GM12878 (cell line): ENCODE measurements at places on chromosomes 11 and 22. TPM values are rescaled to one million over a fixed set of nuclear protein-coding genes. Genes with fewer than 3 reads are reported as not detected.
A peak's percentile ranks its signal among the peaks of the same experiment; 100 is the strongest.

GRIA4 gene
- total RNA-seq = not detected in 2 replicates

GAS2 gene
- 23.8 and 29.2 TPM in 2 replicates for total RNA-seq

MACROD1 gene
- total RNA-seq = 12.3 and 15.7 TPM in 2 replicates

SFI1 gene
- 44.7 and 70.1 TPM in 2 replicates for total RNA-seq

MMP13 gene
- not detected in 2 replicates for total RNA-seq

DNA sequence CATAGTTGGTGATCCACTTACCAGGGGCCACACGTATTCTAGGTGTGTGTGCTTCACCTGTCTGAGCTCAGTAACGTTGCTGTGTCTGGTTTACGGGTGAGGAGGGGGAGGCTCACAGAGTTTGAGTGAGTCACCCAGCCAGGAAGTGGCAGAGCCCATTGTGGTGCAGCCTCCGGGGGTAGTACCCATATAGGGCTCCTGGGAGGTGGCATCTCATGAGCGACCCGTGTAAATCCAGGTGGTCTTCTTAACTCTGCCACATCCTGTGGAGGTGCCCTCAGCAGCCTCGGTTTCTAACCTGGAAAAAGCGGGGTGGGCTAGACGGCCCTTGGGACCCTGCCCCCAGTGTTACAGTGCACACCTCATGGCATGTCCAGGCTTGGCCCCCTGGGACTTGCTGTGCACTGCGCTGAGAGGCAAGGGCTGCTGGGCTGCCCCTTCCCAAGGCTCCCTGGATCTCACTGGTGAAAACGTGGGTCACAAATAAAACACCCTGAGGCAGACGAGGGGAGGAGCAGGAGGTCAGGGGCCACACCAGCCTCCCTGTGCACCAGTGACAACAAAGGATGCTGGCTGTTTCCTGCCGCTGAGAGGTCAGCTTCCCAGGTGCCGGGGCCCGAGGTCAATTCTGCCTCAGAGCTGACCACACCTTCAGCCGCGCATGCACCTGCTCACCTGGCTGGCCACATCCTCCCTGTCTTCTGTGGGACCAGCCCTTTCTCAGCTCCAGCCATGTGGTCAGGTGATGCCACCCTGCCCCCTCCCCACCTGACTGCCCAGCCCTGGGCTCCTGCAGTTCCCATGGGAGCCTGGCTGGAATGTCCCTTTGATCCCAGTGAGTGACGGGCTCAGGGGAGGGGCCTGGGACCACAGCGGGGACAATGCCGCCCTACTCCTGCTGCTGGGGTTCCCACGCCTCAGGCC lies 305.1 kb downstream of the CTTN start:
- H3K4me3 ChIP-seq = no peak overlapping the region
- DNase-seq = no peak
- no peaks in the 10 kb centered on the region for H3K36me3 ChIP-seq
- no peak overlapping the region for H3K27ac ChIP-seq

GRCh38 chr11:109865548-109866186 lies 227.5 kb upstream of the ZC3H12C start:
- H3K4me3 ChIP-seq = no peak overlapping the region
- H3K36me3 ChIP-seq = no peaks in the 10 kb centered on the region
- H3K27me3 ChIP-seq = no peaks in the 10 kb centered on the region
- DNase-seq = no peak
- no peak overlapping the region for H3K27ac ChIP-seq
- H3K4me1 ChIP-seq = peaks cover 19% of the 10 kb centered on the region

DNA sequence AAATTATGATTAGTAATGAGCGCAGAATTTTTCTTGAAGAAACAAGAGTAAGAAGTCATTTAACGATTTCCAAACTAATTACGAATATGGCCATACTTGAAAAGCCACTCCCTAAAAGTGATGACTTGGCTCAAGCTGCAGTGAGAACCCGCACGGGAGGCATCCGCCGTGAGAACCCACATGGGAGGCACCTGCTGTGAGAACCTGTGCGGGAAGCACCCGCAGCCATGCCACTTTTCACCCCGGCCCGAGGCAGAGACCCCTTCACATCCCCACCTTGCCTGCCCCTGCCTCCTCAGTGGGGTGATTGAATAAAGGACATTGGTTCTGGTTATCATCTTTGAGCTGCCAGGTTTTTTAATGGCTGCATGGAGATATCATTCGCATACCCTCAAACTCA lies 89.7 kb downstream of the BRD1 start:
- H3K4me1 ChIP-seq = no peaks in the 10 kb centered on the region
- DNase-seq = no peak
- no peaks in the 10 kb centered on the region for H3K36me3 ChIP-seq
- H3K4me3 ChIP-seq = no peak overlapping the region

GRCh38 chr11:2983908-2984307 lies 8.2 kb downstream of the NAP1L4 start:
- DNase-seq = no peak
- H3K4me1 ChIP-seq = peaks cover 6% of the 10 kb centered on the region
- H3K27me3 ChIP-seq = no peaks in the 10 kb centered on the region
- H3K36me3 ChIP-seq = peaks cover 10% of the 10 kb centered on the region
- no peak overlapping the region for H3K27ac ChIP-seq

- no peak overlapping the region for H3K4me3 ChIP-seq
- H3K27me3 ChIP-seq = no peaks in the 10 kb centered on the region
- peaks cover 3% of the 10 kb centered on the region for H3K36me3 ChIP-seq
These were observed 151.7 kb downstream of the ATXN10 start for GRCh38 chr22:45823336-45823735.

- no peaks in the 10 kb centered on the region for H3K4me1 ChIP-seq
- peaks cover 12% of the 10 kb centered on the region for H3K27me3 ChIP-seq
- no peak overlapping the region for H3K27ac ChIP-seq
- DNase-seq = no peak
- H3K4me3 ChIP-seq = no peak overlapping the region
These were observed 3.0 kb downstream of the SHANK3 start for GRCh38 chr22:50675553-50676179.

DNA sequence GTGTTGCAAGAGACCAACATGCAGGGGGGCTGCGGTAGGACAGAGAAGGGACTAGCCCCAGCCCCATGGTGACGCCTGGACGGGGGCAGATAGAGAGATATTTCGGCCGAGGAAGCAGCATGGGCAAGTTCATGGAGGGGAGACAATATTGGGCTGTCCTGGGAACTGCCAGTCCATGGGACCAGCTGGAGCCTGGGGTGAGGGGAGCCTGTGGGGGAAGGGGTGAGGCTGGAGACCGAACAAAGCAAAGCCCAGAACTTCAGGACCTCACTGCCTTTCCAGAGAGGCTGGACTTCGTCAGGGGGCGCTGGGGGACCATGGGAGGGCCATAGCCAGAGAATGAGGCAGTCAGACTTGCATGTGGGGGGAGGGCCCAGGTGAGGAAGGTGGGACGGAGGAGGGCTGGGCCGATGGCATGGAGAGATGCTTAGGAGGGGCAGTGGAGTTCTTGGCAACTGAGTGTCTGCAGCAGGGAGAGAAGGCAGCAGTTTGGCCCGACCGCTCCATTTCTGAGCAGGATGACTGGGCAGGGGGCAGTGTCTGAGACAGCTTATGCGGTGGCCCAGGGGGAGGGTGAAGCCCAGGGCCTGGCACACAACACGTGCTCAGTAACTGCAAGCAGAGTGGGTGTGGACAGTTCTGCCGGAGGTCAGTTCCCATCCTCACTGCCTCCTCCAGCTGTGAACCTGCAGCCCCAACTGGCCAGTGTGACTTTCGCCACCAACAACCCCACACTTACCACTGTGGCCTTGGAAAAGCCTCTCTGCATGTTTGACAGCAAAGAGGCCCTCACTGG lies 712 bp downstream of the UPK3A start:
- no peak overlapping the region for H3K4me3 ChIP-seq
- peaks cover 11% of the 10 kb centered on the region for H3K4me1 ChIP-seq
- H3K27ac ChIP-seq = no peak overlapping the region
- no peaks in the 10 kb centered on the region for H3K27me3 ChIP-seq

- no peak overlapping the region for H3K4me3 ChIP-seq
- H3K27me3 ChIP-seq = no peaks in the 10 kb centered on the region
- no peak for DNase-seq
- peaks cover 22% of the 10 kb centered on the region for H3K36me3 ChIP-seq
These were observed 1.9 kb upstream of the BUD13 start for GRCh38 chr11:116774661-116775060.

DNA sequence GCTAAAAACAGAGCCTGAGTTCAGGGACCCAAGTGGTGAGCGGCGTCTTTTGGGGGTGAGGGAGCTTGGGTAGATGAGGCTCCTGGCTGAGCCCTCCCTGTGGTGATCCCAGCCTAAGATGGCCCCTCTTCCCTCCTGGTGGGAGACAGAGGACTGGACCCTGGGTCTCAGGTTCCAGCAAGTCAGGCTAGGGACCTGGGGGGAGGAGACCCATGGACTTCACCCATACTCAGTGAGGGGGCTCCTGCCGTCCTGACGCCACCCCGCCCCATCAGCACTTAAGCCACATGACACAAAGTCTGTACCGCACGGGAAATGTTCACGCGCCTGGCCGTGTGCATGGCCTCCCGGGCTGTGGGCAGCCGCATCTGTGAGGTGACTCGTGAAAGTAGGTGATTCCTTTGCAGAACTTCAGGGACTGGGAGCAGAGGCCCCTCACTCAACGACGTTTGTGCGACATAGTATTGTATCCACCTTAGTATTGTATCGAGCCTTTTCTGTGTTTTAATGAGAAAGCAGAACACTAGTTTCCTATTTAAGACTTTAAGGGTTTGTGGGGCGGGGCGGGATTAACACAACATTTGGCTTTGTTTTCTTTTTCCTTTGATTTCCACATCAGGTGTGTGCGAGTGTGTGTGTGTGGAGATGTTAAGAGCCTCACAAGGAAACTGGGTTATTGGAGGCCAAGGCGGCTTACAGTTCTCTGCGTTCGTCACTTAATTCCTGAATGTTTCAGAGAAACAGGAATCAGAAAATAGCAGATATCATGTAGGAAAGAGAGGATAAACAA lies 18.4 kb upstream of the TMEM191C start:
- H3K27me3 ChIP-seq = no peaks in the 10 kb centered on the region
- H3K4me3 ChIP-seq = no peak overlapping the region
- no peaks in the 10 kb centered on the region; the same call in 1 of the 2 replicates for H3K36me3 ChIP-seq
- no peaks in the 10 kb centered on the region for H3K4me1 ChIP-seq
- H3K27ac ChIP-seq = no peak overlapping the region

DNA sequence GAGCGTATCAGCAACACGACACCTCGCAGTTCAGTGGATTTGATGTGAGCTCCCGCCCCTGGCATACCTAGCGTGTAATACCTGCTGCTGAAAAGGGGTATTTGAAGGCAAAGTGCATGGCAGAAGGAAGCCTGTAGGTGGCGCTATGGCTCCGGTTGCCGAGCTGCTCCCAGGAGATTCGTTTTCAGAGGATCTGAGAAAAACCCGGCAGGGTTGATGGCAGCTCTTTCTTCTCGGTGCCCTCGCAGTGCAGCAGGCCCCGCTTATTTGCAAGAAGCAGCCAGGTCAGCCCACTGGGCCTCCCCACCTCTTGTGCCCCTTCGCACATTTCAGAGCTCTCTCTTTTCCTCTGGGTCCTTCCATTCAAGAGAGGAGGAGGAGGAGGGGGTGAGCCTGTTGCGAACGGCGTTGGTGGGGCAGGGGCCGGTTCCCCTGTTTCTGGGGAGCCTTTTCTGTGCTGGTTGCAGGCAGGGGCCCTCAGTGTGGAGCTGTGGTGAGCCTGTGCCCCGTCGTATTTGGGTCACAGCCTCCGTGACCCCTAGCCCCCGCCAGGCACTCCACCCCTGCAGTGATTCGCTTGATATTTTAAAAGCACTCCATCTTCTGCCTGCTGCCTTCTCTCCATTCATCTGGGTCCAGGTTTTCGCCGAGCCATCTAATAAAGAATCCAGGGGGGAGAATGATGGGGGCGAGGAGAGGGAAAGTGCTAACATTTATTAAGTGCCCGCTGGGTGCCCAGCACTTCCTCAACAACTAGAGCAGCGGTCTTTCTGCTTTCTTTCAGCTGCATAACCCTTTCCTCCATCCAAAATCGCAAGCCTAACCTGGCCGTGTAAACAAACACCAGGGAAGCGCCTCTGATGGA lies 85.3 kb upstream of the SYT13 start:
- no peaks in the 10 kb centered on the region for H3K27me3 ChIP-seq
- H3K27ac ChIP-seq = no peak overlapping the region
- H3K4me3 ChIP-seq = no peak overlapping the region
- H3K36me3 ChIP-seq = no peaks in the 10 kb centered on the region
- DNase-seq = no peak

GRCh38 chr11:16807306-16807705 lies 68.9 kb downstream of the C11orf58 start:
- no peaks in the 10 kb centered on the region for H3K36me3 ChIP-seq
- DNase-seq = no peak
- no peaks in the 10 kb centered on the region for H3K4me1 ChIP-seq
- 0 out of 2 replicates have a peak, but pooled peaks cover 2% of the 10 kb centered on the region for H3K27me3 ChIP-seq

- no peaks in the 10 kb centered on the region for H3K4me1 ChIP-seq
- H3K36me3 ChIP-seq = no peaks in the 10 kb centered on the region
- no peak overlapping the region for H3K27ac ChIP-seq
These were observed 69.0 kb upstream of the CRTAM start for GRCh38 chr11:122769126-122769780.

DNA sequence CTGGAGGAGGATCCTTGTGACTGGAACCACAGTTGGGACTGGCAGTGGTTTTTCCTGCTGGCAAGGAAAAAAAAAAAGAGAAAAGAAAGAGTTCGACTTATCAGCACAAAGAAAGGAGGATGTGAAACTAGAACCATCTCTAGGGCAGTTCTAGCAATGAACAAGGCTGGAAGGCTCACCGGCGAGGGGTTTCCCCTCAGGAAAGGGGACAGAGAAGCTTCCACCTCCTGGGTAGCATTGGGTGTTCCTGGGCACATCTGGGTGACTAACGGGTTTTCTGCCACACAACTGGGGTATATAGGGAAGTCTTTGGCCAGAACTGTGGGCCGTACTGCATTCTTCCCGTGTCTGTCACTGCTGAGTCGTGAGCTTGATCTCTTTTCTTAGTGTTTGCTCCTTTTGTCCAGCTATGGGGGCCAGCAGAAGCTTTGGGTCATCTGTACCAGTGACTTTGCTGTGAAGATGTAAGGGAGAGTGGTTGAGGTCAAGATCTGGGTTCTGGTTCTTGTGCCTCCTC lies 109.4 kb upstream of the OR4B1 start:
- no peaks in the 10 kb centered on the region for H3K27me3 ChIP-seq
- peak; percentile 66 for DNase-seq
- H3K27ac ChIP-seq = peak overlapping the region; percentile 35

GRCh38 chr11:120216426-120217102 lies 5.7 kb downstream of the OAF start:
- H3K27ac ChIP-seq = no peak overlapping the region
- H3K36me3 ChIP-seq = no peaks in the 10 kb centered on the region
- H3K4me3 ChIP-seq = no peak overlapping the region
- no peak for DNase-seq

DNA sequence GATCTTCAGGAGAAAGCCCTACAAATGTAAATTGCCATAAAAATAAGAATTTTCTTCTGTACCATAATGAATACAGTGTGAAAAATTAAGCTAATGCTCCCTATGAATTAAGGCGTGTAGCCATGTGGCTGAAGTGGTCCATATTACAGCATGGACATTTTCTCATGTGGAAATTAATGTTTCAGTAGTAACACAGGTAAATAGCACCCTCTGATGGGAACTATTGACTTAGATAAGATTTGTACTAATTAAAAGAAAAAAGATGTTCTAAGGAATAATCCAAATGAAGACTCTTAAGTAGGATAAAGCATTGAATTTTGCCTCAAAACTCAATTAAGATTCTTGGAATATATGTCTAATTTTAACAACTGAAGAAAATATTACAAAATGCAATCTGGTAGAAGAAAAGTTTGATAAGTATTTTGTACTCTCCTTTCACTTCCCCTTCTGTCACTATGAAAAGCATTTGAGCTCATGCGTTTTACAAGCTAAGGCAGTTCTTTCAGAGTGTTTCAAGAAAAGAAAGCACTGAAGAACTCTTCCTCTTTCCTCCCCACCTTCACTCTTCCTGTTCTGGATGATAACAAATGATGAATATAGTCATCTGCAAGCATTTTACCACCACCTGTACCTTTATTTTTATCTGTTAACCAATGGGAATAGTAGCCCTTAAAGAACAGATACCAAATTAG lies 9.9 kb upstream of the OR8D2 start:
- H3K27ac ChIP-seq = no peak overlapping the region
- no peak overlapping the region for H3K4me3 ChIP-seq
- H3K4me1 ChIP-seq = peaks cover 8% of the 10 kb centered on the region
- H3K36me3 ChIP-seq = no peaks in the 10 kb centered on the region
- H3K27me3 ChIP-seq = peaks cover 3% of the 10 kb centered on the region; the same call in 1 of the 2 replicates
